ENCODE measurements at places on chromosomes 13 and 19.

- DNase-seq, result no peak
These were observed 15.2 kb upstream of the PPP1R12C start for GRCh38 chr19:55132453-55133129.

DNA sequence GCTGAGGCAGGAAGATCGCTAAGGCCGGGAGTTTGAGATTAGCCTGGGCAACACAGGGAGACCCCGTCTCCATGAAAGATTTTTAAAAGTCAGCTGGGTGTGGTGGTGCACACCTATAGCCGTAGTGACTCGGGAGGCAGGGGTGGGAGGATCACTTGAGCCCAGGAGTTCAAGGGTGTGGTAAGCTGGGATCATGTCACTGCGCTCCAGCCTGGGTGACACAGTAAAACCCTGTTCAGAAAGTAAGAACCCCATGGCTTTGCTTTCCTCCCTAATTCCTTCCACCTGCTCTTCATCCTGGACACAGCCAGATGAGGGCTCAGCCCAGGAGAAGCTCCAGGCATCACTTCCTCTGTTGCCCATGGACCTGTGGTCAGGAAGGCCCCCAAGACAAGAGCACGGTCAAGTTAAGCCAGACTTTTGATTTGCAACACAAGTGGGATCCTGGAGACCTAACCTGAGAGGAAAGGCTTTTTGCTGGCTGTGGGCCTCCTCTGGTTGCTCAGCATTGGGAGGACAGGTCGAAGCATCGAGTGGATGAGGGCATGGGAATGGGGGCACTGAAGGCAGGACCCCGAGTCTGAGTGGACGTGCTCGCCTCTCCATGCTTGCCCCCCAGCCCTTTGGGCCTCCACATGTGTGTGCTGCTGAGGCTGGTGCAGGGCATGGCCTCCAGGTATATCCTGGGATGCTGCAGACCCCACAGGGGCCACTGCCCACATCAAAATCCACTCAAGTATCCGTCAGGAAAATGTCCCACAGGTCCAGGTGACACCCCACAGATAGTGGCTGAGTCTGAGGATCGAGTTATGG lies 25.4 kb downstream of the TUBA3C start:
- no peak for DNase-seq

DNA sequence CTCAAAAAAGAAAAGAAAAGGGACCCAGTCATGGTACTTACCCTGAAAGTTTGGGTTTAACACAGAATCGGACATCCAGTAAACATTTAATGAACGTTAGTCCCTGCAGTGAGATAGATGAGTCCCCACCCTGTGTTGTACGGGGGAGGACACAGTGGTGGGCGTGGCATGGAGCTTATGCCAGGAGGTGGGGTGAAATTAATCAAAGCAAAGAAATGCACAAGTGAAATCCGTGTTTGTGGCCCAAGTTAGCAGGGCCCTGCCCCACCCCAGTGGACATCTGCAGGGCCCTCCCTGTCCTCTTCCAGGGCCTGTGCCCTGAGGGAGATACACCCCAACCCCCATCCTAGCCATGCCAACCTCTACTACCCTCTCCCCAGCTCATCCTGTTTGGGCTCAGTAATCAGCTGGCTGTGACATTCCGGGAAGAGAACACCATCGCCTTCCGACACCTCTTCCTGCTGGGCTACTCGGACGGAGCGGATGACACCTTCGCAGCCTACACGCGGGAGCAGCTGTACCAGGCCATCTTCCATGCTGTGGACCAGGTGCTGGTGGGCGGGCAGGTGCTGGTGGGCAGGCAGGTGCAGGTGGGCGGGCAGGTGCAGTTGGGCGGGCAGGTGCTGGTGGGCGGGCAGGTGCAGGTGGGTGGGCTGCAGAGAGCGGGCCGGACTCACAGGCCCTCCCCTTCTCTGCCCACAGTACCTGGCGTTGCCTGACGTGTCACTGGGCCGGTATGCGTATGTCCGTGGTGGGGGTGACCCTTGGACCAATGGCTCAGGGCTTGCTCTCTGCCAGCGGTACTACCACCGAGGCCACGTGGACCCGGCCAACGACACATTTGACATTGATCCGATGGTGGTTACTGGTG lies 3.9 kb downstream of the MCOLN1 start:
- DNase-seq, result no peak

- no peak for DNase-seq
These were observed 4.0 kb downstream of the PLEKHG2 start for GRCh38 chr19:39416152-39417120.

GRCh38 chr19:709965-710571 lies 1.3 kb downstream of the PALM start:
- DNase-seq, result no peak

GRCh38 chr19:47644199-47644598 lies 35.3 kb downstream of the BICRA start:
- no peak for DNase-seq

GRCh38 chr13:25864116-25864515 lies 187.7 kb downstream of the SHISA2 start:
- no peak for DNase-seq

DNA sequence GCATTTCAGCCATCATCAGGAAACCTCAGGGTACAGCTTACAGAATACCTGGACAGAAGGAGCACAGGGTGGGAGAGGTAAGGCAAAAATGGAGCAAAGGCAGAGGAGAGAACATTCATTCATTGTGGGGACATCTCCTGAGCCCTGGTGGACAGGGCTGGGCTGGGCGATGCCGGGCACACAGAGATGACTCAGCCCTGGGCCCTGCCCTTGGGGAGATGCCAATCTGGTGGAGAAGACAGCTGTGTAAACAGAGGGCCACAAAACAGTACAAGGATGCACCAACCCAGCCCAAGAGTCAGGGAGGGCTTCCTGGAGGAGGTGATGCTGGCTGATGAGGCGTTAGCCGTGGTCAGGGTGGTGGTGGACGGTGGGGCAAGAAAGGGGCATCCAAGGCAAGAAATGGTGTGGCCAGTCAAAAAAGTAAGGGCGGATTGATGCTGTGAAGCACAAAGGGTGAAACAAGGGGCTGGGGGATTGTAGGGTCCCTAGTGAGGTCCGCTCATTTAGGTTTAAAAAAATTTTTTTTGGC lies 3.6 kb upstream of the HAS1 start:
- no peak for DNase-seq

- DNase-seq, result no peak
These were observed at the start of gene ZSCAN1 for GRCh38 chr19:58033741-58034476. TSS of gene ZSCAN1 (plus strand) at chr19:58034025. CDS start at chr19:58037837, 3,812 bp downstream.

DNA sequence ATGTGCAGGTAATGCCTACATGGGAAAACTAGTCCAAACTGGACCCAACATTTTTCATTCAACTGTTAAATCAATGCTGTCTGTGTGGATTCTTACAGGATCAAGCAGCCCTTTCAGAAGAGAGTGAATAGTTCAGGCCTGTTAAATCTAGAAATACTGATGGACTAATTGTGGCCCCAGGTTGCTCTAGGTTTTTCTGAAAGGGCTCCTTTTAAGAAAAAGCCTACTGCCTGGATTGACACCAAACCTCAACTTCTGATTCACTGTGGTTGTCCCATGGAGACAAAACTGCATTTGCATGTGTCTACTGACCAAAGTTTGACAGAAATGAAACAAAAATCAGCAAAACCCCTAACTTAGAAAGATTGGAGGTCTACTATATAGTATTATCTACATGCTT lies 437.0 kb downstream of the KLF12 start:
- no peak for DNase-seq

DNA sequence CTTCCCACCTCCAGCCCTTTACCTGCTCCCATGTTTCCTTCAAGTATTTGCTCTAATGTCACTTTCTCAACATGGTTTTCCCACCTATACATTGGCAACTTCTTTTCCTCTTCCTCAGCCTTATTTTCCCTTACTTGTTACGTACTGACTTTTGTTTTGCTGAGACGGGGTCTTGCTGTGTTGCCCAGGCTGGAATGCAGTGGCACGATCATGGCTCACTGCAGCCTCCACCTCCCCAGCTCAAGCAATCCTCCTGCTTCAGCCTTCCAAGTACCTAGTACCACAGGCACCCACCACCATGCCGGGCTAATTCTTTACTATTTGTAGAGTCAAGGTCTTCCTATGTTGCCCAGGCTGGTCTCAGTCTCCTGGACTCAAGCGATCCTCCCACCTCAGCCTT lies 5.0 kb downstream of the PRODH2 start:
- no peak for DNase-seq

DNA sequence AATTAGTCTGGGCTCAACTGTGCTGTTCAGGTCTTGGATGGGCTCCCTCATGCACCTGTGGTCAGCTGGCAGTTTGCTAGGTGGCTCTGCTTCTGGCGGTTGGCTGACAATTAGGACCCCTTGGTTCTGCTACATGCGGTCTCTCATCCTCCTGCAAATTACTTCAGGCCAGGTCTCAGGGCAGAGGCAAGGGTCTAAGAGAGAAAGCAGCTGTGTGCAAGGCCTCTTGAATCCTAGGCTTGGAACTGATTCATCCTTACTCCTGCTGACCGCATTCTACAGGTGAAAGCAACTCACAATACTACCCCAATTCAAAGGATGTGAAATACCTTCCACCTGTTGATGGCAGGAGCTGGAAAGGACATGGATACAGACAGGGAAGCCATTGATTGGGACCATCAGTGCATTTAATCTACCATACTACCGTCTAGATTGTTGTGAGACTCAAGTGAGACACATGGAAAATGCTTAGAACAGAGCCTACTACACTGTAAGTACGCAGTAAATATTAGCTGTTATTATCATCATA lies 19.1 kb downstream of the CBY2 start:
- DNase-seq, result no peak

- no peak for DNase-seq
These were observed 992 bp upstream of the ADGRE1 start for GRCh38 chr19:6886277-6886897.

DNA sequence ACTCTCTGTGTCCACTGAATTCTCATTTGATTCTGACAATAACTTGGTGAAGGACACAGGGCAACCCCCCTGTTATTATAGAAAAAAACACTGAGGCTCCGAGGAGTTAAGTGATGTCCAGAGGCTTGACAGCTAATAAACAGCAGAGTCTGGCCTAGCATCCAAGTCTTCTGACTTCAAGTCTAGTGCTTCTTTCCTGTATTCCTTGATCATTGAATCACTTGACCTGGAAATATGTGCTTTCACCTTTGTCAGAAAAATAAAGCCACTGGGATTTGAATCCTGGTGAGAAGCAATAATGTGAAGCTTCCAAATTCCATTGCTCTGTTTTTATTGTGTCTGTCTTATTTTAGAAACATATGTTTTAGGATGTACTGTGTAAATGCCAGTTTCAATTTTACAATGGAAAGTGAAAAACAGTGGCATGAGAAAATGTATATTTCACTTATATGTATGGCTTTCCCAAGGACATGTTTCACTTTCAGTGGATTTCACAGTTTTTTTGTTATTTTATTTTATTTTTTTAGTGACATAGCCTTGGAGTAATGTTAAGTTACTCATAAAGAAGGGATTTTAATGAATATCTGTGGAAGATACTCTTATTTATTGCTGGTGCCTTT lies 190.2 kb downstream of the GPC6 start:
- DNase-seq, result no peak

DNA sequence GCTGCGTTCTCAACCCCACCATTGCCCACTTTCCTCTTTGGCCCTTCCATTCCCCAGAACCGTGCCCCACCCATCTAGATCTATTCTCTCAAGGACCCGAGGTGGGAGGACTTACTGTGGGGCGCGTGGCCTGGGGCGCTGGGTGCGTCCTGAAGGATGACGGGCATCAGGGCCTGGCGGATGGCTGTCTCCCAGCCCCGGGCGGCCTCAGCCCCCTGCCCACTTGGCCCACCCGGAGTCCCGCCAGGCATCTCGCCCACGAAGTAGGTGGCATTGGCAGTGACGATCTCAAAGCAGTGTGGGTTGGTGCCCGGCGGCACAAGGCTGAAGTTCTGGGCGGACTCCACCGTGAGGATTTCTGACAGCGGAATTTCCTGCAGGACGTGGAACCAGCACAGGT lies 23.2 kb downstream of the PRKD2 start:
- DNase-seq, result no peak

DNA sequence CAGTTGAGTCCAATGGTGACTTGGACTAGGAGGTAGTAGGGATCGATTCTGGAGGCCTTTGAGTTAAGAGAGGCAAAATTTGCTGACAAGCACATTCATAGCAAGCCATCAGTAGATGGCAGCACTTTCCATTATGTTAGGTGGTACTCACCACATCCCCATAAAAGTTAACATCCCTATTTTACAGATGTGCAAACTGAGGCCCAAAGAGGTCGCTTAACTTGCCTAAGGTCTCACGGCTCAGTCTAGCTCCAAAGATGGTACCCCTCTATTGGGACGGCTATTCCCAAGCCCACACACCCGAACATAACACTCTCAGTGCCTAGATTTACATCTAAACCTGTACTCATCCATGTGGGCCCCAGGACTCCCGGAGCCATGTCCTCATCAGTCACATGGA lies 21.5 kb upstream of the FOSB start:
- no peak for DNase-seq

DNA sequence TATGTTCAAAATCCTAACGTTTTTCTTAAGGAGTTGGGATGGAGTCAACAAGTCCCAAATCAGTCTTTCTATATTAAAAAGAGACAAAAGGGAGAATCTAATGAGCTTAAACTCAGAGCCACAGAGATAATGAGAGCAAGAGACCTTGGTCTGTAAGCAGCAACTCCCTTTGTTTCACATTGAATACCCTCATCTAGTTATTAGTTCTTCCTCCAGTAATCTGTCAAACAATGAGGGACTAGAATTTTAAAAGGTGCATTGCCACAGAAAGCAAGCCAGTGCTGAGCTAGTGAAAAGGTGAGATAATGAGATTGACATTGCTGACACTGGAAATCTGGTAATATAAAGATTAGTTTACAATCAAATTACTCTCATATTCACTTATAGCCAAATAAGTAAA lies 718.6 kb downstream of the DACH1 start:
- no peak for DNase-seq

- DNase-seq, result no peak
These were observed 1954.1 kb downstream of the PCDH9 start for GRCh38 chr13:65275838-65276630.

Measured in brain pericyte (primary cell).